ENCODE measurements at places on chromosomes 5 and 9.

- DNase-seq, result no peak
Measured at GRCh38 chr5:135810188-135810943, 24.1 kb upstream of the SLC25A48 start.

- DNase-seq, result no peak
Measured at GRCh38 chr5:89397096-89397495, 514.1 kb upstream of the MEF2C start.

DNA sequence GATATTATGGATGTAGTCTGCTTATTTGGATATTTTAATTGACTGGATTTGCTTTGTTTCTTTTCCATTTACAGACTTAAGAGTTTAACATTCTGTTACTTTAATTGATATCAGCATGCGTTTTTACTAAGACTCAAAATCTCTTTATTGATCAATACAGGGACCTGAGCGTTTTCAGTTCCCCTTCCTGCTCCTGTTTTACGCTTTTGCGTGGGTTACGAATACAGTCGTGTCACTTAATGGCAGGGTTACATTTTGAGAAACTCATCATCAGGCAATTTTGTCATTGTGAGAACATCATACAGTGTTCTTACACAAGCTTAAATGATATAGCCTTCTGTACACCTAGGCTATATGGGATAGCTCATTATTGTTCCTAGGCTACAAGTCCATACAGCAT lies 65.2 kb downstream of the PBX3 start:
- DNase-seq, result no peak

GRCh38 chr9:109812818-109813281 lies 32.9 kb downstream of the PALM2AKAP2 start:
- DNase-seq, result no peak

DNA sequence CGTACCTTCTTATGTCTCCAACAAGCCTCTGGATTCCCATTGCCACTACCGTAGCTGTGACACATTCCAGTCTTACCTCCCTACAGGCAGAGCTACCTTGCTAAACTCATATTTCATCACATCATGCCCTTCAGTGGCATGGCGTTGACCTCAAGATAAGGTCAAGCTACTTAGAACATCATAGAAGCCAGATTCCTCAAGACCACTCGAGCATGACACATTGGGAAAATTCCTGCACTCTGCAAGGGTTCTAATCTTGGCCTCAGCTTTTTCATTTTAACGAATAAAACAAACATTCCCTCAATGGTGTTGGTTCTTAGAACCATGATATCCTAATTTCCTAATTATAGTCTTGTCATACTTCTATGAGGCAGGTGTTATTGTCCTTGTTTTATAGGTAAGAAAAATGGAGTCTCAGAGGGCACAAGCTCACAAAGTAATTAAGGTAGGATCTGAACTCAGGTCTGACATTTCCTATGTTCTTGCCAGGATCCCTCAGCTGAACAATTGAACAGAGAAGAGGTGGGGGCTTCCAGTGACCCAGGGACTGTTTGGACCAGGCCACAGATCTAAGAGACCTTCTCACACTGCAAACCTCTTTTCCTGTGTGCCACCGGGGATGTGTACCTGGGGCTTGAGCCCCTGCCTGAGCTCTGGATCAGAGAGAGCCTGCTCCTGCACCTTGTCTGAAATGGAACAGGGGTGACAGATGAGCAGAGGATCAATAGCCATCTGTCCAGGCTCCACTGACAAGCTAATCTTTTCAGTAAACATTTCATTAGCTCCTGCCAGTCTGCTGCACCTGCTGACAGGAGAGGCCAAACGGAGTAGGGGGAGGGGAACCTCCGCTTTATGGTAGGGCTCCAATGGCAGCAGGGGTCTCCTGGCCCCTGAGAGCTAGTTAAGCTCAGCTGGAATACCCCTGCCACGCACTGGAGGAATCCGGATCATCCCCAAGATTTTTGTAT lies 49.3 kb downstream of the ALG2 start:
- no peak for DNase-seq

DNA sequence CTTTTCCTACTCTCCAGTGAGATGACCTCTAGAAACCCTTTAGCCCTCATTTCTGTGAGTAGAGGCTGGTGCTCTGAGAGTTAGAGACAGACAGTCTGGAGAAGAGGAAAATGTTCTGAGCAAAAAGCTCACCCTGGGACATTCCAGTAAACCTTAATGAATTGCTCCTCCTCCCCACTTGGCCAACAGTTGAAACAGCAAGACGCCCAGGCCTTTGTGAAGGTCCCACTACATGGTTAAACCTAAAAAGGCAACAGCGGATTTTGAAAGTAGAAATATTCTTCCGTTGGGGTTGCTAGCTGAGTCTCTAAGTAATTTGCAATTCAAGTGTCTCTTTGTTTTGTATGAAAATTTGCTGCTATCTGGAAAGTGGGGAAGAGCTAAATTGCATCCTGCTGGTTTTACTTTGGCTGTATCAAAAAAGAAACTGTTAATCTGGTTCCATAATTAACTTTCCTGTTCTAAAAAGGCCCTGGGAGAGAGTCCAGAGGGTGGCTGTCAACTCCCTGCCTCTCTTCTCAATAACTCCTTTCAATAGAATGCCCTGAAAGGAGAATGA lies 63.8 kb downstream of the ATP10B start:
- DNase-seq, result no peak

DNA sequence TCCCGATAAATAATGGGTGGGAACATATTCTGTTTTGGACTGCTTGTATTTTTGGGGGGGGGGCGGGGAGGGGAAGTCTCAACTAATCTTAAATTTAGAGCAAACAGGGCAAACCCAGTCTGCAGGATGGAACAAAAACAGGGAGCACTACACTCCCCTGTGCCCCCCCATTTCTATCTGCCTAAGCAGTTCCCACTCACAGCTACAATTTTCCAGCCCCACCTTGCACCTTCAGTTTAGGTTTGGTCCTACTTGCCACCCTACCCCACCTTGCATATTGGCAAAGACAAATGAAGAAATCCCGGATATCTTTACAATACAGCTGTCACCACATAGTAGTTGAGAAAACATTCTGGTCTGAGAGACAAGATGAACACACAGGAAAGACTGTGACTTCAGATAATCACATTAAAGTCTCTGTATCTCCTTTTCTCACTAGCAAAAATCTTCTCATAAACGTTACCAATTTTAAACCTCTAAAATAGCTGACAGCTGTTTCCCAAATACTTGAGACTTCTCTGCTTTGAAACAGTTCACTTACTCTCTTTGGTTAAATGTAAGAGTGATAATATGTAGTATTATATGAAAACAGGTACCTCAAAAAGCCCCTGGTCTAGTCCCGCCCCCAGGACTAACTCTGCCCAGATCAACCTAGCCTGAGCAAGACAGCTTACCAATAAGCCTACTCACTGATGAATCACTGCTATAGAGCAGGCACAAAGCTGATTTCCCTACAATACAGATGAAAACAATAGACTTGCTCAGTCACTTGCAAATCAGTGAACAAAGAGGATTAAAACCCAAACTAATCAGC lies 5.2 kb upstream of the RAPGEF6 start:
- no peak for DNase-seq

GRCh38 chr9:114522286-114522685 lies 17.0 kb upstream of the WHRN start:
- no peak for DNase-seq

GRCh38 chr5:73314395-73315257 lies 134.0 kb downstream of the FOXD1 start:
- no peak for DNase-seq

DNA sequence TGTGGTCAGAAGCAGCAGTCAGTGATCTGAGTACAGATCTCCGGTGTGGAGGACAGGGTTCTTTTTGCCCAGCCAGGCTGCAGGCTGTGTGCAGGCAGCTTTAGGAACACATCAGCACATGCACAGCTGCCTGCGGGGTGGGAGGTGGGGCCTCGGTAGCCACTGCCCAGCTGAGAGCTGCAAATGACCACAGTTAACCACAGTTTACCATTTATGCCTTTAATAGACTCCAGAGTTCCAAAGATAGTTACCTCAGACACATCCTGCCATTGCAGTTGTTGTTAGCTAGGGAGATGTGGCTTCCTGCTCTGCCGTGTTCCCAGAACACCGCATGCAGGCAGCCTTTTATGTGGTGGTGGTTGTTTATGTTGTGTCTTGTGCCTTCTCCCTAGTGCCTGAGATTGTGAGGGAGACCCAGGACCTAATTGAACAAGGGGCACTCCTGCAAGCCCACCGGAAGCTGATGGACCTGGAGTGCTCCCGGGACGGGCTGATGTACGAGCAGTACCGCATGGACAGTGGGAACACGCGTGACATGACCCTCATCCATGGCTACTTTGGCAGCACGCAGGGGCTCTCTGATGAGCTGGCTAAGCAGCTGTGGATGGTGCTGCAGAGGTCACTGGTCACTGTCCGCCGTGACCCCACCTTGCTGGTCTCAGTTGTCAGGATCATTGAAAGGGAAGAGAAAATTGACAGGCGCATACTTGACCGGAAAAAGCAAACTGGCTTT lies 10.2 kb downstream of the EXOC3 start:
- no peak for DNase-seq

DNA sequence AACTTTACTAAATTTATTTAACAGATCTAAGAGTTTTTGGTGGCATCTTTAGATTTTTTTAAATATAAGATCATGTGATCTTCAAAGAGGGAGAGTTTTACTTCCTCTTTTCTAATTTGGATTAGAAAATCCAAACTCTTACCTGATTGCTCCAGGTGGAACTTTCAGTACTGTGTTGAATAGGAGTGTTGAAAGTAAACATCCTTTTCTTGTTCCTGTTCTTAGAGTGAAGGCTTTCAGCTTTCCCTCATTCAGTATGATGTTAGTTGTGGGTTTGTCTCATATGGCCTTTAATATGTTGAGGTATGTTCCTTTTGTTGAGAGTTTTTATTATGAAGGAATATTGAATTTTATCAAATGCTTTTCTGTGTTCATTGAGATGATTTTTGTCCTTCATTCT lies 650.0 kb upstream of the SGCD start:
- no peak for DNase-seq

- no peak for DNase-seq
Measured at GRCh38 chr9:14485366-14485765, 171.4 kb upstream of the NFIB start.

GRCh38 chr5:180137401-180138213 lies 66.0 kb upstream of the RNF130 start:
- DNase-seq, result no peak

GRCh38 chr9:92641092-92641809 lies 28.7 kb downstream of the IPPK start:
- DNase-seq, result no peak

DNA sequence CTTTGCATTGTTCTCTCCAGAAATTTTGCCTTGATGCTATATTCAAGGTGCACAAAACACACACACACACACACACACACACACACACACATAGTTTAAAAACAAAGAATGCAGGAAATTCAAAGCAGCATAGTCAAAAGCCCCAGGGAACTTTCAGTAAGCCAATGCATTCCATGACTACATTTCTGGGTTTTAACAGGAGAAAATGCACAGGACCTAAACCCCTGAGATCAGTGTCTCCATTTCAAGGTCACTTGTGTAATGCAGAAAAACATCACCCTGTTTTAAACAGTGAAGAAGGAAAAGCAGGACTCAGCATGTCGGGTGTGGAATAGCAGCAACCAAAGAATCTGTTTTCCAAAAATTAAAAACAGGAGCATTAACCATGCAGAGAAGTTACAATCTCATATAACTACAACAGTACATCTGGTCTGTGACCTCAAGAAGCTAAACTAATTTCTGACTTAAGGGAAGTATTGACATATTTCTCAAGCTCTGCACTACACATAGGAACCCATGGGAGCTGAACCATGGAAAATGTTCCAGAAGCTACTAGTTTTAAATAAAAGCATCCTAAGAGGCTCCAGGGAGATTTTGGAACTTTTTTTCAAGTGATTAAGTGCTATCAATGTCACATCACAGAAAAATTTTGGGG lies 296.7 kb downstream of the HINT1 start:
- no peak for DNase-seq

GRCh38 chr9:136837146-136837855 lies 5.0 kb upstream of the AJM1 start:
- DNase-seq, result no peak

GRCh38 chr9:131545003-131545785 lies at the start of gene PRRT1B:
Gene PRRT1B, plus strand, starts transcription at chr9:131545523. Its CDS starts 93 bp downstream, at chr9:131545616.
- DNase-seq, result no peak

DNA sequence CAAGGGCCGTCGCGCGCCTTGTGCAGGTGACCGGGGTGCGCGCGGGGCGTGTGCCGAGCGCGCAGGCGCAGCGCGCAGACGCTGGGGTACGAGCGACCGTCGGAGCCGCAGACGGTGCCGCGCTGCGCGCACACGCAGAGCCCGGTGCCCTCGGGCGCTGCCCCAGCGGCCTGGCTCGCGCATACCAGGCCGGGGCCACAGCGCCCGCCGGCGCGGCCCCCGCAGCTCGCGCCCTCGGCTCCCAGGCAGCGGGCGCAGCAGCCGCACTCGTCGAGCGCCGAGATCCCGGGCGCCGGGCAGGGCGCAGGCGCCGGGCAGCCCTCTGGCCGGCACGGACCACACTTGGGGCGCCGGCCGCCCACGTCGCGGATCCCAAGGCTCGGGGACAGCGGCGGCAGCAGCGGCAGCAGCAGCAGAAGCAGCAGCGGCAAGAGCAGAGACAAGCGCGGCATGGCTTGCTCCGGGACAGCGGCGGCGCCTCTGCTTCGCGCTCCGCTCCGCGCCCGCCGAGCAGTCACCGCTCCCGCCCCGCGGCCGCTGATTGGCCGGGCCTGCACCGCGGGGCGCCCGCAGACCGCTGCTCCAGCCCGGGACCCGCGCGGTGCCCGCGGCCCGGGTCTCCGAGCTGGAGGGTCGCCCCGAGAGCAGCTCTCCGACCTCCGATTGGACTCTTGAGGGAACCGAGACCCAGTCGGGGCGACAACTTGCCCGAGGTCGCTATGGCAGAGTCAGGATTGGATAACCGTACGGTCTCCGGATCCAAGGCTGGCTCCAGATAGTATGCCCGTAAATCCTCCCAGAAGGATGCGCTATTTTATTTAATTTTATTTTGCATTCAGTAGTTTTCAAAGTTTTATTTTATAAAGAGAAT lies at the start of gene IGFBPL1:
TSS of gene IGFBPL1 (minus strand) at position 482 of the 871 bp plus-strand sequence. CDS start at position 452, 30 bp downstream.
- DNase-seq, result peak; percentile 51

DNA sequence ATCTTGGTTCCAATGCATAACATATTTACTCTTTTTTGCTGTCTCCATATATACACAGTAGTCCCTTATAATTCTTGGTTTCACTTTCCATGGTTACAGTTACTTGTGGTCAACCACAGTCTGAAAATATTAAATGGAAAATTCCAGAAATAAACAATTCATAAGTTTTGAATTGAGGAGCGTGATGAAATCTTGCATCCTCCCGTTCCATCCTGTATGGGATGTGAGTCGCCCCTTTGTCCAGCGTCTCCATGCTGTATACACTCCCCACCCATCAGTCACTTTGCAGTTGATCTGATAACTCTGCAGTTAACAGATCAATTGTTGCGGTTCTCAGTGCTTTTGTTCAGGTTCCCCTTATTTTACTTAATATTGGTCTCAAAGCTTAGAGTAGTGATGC lies 11.5 kb upstream of the FAF2 start:
- no peak for DNase-seq

All from hepatic stellate cell (primary cell).